ENCODE measurements at places on chromosomes 11 and 22.

GRCh38 chr11:123562158-123562557, 92.3 kb downstream of the SCN3B start:
- DNase-seq: no peak

GRCh38 chr22:46826438-46827135, 64.1 kb downstream of the TBC1D22A start:
- no peak for DNase-seq

DNA sequence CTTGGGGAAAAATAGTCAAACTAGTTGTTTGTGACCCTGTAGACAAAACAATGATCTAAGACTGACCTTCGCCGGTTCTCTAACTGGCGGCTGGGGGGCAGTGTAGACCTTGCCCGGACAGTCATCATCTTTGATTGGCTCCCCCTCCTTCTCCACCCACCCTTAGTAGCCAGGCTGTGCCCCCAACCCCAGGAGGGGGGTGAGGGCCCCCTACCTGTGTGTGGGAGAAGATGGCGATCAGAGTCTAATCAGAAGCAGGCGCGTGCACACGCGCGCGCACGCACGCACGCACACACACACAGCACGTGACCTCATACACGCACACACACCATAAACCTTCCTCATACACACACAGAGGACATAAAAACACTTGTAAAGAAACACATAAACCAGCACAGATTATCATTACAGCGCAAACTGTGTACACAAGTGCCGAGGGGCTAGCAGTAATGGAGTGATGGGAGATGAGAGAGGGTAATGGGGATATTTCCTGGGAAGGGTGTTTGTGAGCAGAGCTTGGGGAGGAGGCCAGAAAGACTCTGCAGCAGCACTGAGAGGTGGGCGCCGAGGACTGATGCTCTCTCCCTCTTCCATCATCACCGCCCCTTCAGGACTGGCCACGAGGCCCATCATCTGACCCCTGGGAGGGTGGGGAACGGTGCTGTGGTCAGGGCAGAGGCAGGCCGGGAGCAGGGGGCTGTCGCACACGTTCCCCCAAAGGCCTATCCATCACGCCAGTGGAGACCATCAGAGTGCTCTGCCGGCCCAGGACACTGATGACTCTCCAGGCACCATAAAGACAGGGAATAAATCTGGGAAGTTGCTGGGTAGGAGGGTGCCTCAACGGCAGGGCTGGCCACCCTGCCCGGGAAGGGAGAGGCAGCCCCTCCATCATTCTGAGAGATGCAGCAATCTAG, 12.2 kb downstream of the NECTIN1 start:
- DNase-seq: no peak

GRCh38 chr22:36727110-36727509, 23.6 kb upstream of the CACNG2 start:
- no peak for DNase-seq

GRCh38 chr11:7186190-7186589, 65.5 kb upstream of the SYT9 start:
- DNase-seq: no peak

DNA sequence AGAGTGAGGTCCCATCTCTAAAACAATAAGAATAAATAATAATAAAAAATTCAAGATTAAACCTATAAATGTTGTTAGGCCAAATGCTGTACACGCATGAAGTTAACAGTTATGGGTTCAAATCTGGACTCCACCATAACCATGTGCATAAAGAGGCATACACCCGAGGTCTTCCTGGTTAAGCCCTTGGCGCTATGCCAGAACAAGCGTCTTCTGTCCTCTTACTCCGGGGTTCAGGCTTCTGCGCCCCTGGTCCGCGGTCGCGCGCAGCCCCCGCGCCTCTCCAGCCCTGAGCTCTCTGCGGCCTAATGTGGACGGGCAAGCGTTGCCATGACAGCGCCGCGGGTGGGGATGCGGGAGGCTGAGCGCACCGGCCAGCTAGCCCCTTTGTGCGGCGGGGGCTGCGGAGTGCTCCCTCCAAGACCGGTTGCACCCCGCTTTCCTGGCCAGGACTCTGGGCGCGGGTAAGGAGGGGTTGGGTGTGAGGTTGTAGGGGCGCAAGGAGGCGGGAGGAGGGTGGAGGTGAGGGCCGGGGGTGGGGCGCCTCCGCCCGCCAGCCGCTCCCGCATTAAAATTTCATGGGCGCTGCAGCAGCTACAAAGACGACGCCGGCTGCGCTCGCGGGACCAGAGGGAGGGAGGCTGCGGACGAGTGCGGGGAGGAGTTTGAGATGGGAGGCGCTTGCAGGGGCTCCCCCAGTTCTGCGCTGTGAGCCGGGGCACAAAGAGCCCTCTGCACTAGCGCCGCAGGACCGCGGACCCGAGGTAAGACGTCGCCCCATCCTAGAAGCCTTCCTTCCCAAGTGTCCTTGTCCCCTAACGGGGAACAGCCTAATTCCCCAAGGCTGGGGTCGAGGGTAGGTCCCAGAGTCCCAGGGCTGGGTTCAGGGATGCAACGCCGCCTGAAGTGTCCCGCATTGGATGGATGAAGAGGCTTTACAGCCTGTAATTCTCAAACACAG, at the start of gene MIAT:
Gene MIAT (plus strand): TSS at position 698 of the 961 bp plus-strand sequence.
- DNase-seq: peak; percentile 72

GRCh38 chr22:38056969-38057891, at the start of gene PICK1:
Gene PICK1, plus strand, starts transcription at chr22:38057404. Its CDS starts 406 bp downstream, at chr22:38057810.
- peak; percentile 89 for DNase-seq

GRCh38 chr11:44977493-44977984, 26.9 kb upstream of the TP53I11 start:
- peak; percentile 30 for DNase-seq

GRCh38 chr11:76339221-76339620, 41.7 kb downstream of the THAP12 start:
- peak; percentile 36 for DNase-seq

DNA sequence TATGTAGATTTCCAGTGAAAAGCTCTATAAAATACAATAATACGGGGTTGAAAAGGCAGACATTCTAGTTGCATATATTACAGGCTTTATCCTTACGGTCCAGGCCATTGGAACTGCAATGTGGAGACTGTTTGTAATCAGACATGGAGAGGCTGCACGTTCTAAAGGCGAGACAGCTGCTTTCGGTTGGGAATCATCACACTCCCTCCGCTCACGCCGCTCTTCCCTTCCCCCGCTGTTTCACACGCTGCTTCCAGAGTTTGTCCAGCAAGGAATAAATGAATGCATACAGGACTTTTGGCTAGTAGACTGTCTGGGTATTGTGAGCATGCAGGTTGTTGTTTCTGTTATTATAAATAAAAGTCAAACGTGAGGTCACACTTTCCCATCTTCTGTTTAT, 13.5 kb upstream of the EFCAB6 start:
- no peak for DNase-seq

DNA sequence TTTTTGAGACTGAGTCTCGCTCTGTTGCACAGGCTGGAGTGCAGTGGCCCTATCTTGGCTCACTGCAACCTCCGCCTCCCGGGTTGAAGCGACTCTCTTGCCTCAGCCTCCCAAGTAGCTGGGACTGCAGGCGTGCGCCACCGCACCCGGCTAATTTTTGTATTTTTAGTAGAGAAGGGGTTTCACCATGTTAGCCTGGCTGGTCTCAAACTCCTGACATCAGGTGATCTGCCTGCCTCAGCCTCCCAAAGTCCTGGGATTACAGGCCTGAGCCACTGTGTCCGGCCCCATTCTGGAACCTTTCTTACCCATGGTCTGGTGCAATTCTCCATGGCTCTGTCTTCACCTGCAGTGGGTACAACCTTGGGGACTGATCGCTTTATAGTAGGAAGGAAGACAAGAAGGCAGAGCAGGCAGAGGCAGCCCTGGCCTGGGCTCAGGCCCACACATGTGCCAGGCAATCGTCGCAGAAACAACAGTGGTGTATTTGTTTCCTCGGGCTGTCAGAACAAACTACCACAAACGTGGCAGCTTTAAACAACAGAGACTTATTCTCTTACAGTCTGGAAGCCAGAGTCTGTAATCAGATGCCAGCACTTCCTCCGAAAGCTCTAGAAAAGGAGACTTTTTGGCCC, 4.0 kb upstream of the PTGDR2 start:
- DNase-seq: no peak

DNA sequence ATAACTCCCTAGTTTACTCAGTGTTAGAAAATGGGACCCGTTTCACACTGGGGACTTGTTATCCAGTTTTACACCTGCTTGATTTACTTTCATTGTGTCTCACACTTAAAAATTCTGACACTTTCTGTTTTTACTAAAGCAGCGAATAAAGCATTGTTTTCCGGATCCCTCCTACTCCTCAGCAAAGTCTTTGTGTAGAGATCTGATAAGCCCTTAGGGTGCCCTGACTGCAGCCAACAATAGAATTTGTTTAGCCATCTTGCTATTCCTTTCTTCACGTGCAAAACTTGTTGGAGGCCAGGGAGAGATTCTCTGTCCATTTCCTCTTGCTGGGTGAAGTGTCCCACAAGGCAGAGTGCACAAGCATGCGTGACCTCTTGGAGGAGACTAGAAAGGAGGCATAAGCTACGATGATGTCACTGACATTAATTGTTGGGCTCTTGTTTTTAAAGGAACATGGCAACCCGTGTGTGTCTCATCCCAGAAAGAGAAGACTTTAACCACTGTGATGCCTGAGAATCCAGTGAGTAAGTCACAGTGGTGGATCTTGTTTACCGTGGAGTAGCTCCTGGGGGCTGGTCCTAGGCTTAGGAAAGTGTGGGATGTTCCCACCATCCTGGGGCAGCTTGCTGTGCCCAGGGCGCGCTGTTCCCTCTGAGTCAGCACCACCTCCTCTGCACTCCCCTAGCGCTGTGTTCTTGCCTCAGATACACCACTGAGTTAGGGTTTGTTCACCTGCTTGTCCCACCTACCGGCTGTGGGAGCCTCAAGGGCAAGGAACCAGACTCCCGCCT, 27.7 kb downstream of the MICAL2 start:
- no peak for DNase-seq

GRCh38 chr11:73757598-73757997, 3.3 kb downstream of the RAB6A start:
- no peak for DNase-seq

- DNase-seq: peak; percentile 66
Observed at GRCh38 chr11:122754553-122755322, 83.6 kb upstream of the CRTAM start.

DNA sequence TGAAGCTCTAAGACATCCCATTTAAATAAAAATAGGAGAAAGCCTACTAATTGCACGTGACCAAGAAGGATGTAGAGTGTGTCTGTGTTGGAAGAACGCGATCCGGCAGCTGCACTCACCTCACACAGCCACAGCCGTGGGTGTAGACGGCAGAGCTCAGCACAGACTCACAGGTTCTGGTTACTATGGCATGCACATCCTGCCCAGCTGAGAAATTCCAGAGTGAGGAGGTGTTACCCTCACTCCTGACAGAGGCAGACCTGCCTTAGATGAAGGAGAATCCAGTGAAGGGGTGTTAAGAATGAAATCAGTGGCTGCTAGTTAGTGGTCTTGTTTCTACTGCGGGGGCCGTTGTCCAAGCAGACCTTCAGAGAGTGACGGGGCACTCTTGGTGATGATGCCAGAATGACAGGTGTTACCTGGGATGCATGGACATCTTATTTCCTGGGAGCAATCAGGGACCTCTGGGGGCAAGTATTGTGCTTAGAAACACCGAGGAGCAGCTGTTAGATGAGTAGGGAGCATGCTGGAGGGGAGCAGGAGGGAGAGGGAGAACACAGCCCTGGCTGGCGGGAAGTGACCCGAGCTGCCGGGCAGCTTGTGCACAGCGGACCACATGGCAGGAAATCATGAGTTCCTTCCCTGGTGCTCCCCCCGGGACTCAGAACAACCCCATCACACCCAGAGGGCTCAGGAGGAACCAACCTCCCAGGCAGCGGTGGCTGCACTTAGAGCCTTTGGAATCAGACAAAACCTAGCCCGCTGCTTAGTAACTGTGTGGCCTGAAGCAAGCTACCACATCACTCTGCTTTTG, 12.3 kb downstream of the KCNJ5 start:
- DNase-seq: no peak

GRCh38 chr11:57798905-57799559, 37.4 kb downstream of the CTNND1 start:
- peak; percentile 16 for DNase-seq

- DNase-seq: no peak
Observed at GRCh38 chr22:36411589-36412258, 24.0 kb upstream of the MYH9 start.

DNA sequence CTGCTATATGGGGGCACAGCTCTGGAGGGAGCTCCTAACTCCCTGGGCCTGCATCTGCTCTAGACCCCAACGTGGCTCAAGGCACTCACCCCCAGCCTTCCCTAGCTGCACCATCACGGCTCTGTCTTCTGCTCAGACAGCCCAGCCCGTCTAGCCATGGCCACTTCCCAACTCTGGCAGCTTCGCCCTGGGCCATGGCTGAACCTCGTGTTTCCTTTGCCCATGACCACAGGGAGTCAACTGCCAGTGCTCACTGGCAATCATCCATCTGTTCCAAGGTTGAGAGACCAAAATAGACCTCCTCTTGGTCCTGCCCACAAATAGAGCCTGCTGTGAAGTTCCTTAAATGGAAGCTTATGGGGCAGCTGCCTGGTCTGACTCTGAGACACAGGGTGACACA, 5.4 kb downstream of the LMO1 start:
- no peak for DNase-seq

DNA sequence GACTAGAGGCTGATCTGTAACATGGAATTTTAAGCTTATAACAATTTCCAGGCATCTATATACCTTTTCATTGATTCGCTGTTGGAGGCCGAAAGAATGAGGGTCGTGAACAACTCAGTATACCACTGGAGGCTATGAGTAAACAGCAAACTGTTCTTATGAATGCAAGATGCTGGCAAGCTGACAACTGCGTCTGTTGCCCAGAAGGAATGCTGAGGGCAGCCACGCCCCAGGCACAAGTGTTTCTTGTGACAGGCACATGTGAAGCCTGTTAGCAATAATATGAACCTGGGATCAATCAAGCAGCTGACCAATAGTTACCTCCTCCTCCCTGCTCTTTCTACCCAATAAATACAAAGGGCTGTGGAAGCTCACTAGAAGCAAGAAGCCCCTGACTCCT, 15.3 kb downstream of the RTCB start:
- DNase-seq: no peak

- DNase-seq: no peak
Observed at GRCh38 chr22:31238057-31238456, 26.0 kb downstream of the LIMK2 start.

- no peak for DNase-seq
Observed at GRCh38 chr11:103887001-103887658, 149.3 kb upstream of the DDI1 start.

- no peak for DNase-seq
Observed at GRCh38 chr11:420911-421321, 6.1 kb upstream of the SIGIRR start.
